ENCODE measurements at places on chromosomes 1 and 21.

DNA sequence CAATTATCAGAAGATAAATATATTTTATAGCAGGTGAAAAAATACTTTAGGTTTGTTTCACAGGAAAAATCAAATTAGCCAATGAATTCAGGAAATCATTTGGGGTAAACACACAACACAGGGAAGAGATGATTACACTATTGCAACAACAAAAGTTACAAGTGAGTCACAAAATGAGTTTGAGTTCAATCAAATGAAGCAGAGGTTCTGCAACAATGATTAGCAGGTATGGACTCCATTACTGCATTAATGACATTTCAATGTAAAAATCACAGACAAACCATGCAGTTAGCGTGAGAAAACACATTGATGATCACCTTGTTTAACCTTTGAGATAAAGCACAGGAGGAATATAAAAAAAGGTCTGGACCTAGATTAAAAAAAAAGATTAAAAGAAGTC, 9.7 kb downstream of the ADGRL4 start:
- DNase-seq: no peak

GRCh38 chr1:50832167-50832566, 127.9 kb downstream of the FAF1 start:
- DNase-seq: no peak

GRCh38 chr1:163837206-163837605, 515.5 kb downstream of the NUF2 start:
- no peak for DNase-seq

GRCh38 chr1:203121186-203122015, 6.1 kb upstream of the ADORA1 start:
- DNase-seq: no peak

Data from GM04504 (cell line).